ENCODE measurements at places on chromosomes 16 and 17.

DNA sequence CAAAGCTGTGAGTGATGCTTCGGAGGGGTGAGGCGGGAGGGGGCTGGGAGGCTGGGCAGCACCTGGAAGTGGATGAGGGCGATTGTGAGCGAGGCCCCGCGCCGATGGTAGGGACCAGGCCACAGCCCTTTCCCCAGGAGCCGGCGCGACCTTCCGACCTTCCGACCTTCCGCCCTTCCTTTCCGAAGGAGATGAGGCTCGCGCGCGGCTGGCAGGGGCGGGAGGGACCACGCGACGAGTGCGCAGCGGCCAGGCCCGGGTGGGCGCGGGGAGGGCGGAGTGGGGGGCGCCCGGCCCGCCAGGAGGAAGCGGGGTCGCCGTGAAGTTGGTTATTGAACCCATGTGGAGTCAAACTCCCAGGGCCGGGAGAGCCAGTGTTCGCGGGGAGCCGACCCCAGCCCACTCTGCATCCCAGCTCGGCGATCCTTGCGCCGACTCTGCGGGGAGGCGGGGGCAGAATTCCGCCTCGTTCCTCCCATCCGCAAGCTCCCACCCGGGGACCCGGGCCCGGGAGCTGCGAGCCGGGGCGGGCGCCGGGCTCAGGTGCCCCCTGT, 56.6 kb downstream of the RAP1GAP2 start:
- H3K36me3 ChIP-seq, result no peaks in the 10 kb centered on the region
- no peaks in the 10 kb centered on the region for H3K4me1 ChIP-seq
- H3K27me3 ChIP-seq, result no peaks in the 10 kb centered on the region

GRCh38 chr17:47894498-47895346, 1.3 kb upstream of the SP2 start:
- H3K27ac ChIP-seq, result peak overlapping the region; percentile 93
- H3K36me3 ChIP-seq, result no peaks in the 10 kb centered on the region
- no peaks in the 10 kb centered on the region for H3K27me3 ChIP-seq

DNA sequence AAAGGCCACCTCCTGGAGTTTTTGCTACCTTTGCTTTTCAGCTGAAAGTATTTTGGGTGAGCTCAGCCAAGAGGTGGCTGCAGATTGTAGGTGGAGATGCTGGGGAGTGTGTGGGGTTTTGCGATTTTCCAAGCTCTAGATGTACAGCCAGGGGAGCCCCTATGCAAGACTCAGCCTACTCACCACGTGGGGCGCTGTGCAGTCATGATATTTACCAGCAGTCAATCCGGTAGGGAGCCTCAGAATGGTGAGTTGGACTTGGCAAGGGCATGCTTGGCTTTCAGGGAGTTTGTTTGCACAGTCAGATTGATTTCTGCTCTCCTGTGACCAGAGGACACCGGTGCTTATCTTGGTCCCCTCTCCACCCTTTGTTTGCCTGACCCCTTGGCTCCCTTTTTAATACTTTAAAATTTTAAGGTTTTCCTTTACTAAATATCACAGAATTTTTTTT, 175.3 kb downstream of the UTP18 start:
- no peaks in the 10 kb centered on the region for H3K36me3 ChIP-seq
- no peak overlapping the region for H3K27ac ChIP-seq
- no peaks in the 10 kb centered on the region for H3K4me1 ChIP-seq
- no peak overlapping the region for H3K4me3 ChIP-seq

- no peaks in the 10 kb centered on the region for H3K36me3 ChIP-seq
- no peaks in the 10 kb centered on the region for H3K4me1 ChIP-seq
- no peak overlapping the region for H3K4me3 ChIP-seq
- no peak overlapping the region for H3K27ac ChIP-seq
- no peaks in the 10 kb centered on the region for H3K27me3 ChIP-seq
Measured at GRCh38 chr16:50496990-50497389, 51.2 kb upstream of the NKD1 start.

DNA sequence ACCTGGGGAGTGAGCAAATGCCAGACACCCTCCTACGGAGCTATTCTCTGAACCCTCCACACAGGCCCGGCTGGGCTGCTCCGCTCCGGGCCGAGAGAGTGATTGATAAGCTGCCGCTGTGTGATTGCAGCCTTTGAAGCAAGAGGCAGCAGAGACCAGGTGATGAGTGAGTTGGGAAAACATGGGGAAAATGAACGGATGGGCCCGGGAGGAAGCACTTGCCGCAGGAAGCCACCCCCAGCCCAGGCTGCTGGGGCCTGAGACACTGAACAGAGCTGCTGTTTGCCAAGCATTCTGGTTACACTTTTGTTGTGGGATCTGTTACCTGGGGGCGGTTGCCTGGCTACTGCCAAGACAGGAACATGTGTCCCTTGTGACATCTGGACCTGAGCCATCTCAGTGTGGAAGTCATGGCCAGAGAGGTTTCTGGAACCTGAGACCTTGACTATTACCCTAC, 46.4 kb upstream of the KLHDC4 start:
- H3K27me3 ChIP-seq, result no peaks in the 10 kb centered on the region
- no peak overlapping the region for H3K27ac ChIP-seq
- peaks cover 3% of the 10 kb centered on the region for H3K4me1 ChIP-seq
- H3K36me3 ChIP-seq, result no peaks in the 10 kb centered on the region
- H3K4me3 ChIP-seq, result no peak overlapping the region

GRCh38 chr16:86227801-86228200, 282.5 kb upstream of the FOXF1 start:
- H3K27me3 ChIP-seq, result peaks cover 7% of the 10 kb centered on the region
- no peaks in the 10 kb centered on the region for H3K36me3 ChIP-seq
- no peak overlapping the region for H3K27ac ChIP-seq
- no peaks in the 10 kb centered on the region for H3K4me1 ChIP-seq
- no peak for DNase-seq

GRCh38 chr17:37516127-37516571, 26.5 kb downstream of the DUSP14 start:
- no peaks in the 10 kb centered on the region for H3K4me1 ChIP-seq
- H3K27ac ChIP-seq, result no peak overlapping the region
- H3K27me3 ChIP-seq, result no peaks in the 10 kb centered on the region
- H3K4me3 ChIP-seq, result no peak overlapping the region
